ENCODE measurements at places on chromosomes 13 and 19. TPM values are rescaled to one million over a fixed set of nuclear protein-coding genes. Genes with fewer than 3 reads are reported as not detected.

TIMM13 gene
- polyA plus RNA-seq: 62.5 TPM

FREM2 gene
- polyA plus RNA-seq: not detected

POGLUT2 gene
- polyA plus RNA-seq: 0.20 TPM

SYNGR4 gene
- polyA plus RNA-seq: not detected

FAM124A gene
- not detected for polyA plus RNA-seq

KCNC3 gene
- polyA plus RNA-seq: not detected

ZNF865 gene
- 0.13 TPM for polyA plus RNA-seq

MEDAG gene
- polyA plus RNA-seq: 0.11 TPM

LHFPL6 gene
- 0.42 TPM for polyA plus RNA-seq
